ENCODE measurements at places on chromosomes 1 and 21.

DNA sequence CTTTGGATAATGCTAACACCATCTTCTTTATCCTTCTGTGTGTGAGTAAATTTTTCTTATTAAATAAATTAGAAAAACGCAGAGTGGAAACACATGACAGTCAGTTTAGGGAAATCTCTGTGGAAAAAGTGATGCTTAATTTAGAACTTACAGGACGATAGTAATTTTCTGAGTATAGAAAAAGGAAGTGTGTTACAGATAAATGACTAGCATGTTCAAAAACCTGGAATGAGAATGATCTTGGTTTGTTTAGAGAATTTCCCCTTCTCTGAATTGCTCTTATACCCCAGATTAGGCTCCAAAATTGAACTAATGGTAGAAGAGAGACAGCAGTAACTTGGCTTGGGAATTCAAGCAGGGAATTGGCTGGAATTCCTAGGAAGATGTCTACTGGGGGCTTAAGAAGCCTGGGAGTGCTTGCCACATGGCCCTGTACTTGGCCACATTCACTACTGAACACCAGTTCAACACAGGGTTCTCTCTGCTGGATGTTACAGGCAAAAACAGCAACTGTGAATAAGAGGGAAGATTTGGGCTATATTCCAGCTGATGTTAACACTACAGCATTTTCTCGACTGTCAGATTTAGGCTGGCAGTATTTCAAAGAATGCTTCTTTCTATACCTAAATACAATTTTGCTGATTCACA, 1004.2 kb downstream of the TTLL7 start:
- DNase-seq: no peak

DNA sequence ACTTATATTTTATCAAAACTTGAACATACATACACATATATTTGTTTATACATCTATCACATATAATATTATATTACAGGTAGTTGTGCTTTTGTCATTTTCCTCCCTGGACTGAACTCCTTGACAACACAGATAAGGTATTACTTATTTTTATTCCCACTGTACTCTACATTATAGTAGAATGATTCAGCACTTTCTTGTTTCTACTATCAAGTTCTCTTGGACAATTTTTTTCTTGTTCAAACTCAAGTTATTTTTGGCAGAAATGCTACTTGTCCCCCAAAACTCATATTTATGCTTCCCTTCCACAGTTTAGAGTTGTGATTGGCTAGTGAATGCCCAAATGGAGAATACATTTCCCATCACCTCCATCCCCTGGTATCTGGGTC, 10.8 kb upstream of the PTPRC start:
- DNase-seq: no peak

DNA sequence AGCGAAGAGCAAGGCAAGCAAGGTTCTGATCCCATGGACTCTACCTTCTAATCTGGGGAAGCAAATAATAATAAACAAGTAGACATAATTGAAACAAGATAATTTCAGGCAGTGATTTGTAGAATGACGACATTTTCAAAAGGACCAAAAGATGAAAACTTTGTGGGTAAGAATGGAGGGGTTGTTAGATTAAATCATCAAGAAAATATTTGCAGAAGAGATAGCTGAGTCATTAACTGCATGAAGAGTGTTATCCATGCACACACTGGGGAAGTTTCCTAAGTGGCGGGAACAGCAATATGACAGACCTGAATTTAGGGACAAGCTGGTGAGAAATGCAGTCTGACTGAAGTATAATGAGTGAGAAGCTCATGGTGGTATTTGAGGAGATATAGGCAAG, 583.1 kb upstream of the RGS18 start:
- peak; percentile 49 for DNase-seq

- peak; percentile 44 for DNase-seq
These were observed 8.5 kb downstream of the SERINC2 start for GRCh38 chr1:31421371-31422040.

DNA sequence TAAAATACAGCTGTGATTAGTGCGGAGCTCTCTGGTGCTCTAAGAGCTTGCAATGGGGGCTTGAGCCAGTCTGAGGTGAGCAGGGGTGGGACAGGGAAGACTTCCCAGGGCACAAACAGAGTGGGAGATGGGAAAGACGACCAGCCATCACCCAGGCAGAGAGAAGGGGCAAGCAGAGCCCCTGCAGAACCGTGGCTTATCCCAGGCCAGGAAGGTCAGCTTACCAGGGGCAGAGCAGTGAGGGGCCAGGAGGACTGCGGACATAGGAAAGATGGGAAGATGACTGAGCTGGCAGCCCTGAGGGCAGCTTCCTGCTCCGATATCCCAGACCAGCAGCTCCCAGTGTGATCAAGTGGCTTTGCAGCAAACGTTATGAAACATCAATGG, 55.4 kb upstream of the IFFO2 start:
- peak; percentile 67 for DNase-seq
